ENCODE measurements at places on chromosomes 4 and X.
A peak's percentile ranks its signal among the peaks of the same experiment; 100 is the strongest.

DNA sequence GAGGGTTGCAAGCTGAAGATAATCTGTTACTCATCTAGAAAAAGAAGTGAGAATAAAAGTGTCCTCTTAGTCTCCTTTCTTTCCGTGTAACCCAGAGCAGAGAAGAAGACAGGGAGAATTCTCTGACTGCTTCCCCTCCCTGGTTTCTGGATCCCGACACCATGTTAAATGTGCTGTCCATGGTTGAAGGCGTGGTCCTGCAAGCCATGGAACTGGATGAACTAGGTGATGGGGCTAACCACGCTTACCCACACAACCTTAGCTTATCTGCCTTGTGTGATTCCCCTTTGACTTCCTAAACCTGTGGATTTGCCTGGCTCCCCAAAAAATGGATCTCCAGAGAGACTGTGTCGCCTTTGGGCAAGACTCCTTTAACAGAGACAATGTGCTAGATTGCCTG lies 907.6 kb downstream of the FSTL5 start:
- no peak for DNase-seq

DNA sequence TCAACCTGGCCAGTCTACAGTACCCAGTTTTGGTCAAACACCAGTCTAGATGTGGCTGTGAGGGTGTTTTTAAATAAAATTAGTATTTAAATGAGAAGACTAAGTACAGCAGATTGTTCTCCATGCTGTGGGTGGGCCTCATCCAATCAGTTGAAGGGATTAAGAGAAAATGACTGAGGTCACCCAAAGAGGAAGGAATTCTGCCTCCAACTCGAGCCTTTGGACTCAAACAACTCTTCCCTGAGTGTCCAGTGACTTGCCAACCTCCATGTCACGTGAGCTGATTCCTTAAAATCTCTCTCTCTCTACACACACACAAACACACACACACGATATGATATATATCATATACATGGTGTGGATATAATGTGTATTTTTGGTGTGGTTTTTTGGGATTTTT lies 10.0 kb downstream of the TREX2 start:
- no peak for DNase-seq

DNA sequence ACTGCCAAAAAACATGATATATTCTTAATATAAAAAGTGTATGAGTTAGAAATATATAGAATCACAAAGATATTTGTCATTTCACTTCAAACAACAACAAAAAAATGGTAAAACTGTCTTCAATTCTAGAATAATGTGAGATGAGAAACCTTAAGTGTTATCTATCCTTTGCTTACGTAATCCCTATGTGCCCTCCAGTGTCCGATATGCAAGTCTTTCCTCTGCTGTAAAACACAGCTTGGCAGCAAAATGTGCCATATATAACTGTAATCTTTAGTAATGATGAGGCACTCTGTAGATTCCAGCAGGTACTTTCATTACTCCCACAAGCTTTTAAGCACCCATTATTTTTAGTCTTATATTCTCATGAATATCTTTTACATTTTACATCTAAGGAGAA lies 555.1 kb upstream of the FRG1 start:
- DNase-seq, result no peak

GRCh38 chrX:132433001-132433400 lies 55.8 kb downstream of the MBNL3 start:
- no peak for DNase-seq

DNA sequence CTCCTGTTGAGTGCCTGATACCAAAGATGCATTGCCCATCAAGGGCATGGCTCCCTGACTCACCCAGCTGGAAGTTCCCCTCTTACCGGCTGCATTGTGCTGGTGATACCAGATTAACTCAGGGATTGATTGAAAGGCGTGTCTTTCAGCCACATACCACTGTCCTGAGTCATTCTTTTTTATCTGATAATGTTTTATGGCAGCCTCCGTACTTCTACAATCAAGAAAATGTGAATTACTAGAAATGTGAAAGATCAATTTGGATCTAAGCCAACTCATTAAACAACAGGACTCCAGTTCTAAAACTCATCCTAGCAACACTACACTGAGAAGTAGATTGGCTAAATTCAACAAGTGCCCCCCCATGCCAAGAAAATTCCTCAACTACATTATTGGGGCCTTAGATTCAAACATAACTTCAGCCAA lies 40.0 kb downstream of the TXK start:
- peak; percentile 43 for DNase-seq

DNA sequence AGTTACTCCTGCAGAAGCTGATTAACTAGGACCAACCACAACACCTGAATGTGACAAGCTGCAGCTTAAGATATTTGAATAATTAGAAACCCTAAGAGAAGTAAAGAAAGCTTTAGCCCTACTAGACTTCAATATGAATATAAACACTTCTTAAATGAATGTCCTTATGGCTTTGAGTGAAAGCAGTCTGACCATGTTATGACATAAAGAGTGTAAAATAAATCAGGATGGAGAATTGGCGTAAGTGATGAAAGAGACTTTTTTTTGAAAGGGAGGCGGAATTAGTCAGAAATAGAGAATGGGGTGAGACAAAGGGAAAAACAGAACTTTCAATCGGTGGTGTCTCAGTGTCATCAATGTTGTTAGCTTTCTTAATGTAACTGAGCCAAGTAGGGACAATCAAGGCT lies 117.2 kb upstream of the MAGEB16 start:
- DNase-seq, result no peak

DNA sequence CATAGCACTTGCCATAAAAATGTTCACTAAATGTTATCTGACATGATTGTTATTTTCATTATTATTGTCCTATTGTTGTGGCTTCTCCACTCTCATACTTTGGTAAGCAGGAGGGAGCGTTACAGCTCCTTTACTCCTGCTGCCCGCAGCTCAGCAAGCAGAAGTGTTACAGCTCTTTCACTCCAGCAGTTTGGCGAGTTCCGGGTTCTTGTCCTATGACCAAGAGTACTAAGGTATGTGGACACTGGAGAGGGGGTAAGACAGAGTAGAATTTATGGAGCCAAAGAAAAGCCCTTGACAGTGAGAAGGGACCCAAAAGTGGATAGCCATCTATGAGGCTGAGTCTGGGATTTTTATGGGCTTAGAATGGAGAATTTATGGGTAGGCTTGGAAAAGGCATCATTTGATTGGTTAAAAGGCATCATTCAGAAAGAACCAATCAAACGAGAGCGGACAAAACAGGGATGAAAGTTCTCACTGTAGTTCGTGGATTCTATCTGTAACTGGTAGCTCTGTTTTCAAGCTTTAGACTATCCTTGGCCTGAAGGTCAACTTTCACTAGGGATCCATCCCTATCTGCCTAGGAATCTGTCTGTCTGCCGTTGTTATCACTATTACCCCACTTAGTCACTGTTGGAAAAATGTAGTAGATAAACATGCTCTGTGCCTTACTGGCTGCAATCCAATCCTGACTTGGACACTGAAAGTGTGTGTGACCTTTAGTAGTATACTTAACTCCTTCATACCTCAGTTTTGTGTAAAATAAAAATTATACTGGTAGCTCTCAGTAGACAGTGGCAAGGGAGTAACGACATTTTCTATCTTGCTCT lies 545.6 kb upstream of the LCORL start:
- DNase-seq, result no peak

GRCh38 chr4:74548561-74548960 lies 103.6 kb downstream of the AREG start:
- DNase-seq, result no peak

DNA sequence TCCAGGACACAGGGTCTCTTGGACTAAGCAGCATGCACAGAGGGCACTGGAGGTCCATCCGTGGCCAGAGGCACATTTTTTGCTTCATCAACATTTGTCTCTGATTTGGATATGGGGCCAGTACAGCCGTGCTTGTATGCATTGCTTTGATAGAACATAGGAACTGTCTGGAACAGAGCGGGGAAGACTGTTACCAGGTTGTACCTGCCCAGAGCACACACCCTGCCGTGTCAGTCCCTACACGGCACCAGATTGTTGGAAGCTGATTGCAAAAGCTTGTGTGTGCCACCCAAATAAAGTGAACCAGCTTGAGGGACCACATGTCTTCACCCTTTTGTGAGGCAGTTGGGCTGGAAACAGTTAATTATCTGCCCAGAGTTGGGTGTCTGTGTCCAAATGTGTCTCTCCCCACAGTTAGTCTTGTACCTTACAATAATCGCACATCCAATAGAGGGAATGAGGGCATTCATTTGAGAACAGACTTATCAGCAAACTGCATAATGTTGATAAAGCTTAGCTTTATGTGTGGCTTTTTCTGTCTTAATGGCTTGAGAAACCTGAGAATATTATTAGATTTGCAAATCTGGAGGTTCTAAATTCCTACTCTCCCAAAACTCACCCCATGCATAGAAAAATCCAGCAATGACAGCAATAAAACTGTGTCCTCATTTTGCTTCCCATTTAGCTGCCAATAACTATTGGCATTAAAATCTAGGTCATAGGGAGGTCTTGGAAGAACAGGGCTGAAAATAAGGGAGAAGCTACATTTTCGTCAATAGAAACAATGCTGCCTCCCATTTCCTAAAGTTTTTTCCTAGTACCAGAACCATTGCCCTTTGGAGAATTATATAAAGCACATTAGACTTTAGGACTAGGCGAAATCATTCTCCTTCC lies 21.2 kb downstream of the KLF3 start:
- no peak for DNase-seq

DNA sequence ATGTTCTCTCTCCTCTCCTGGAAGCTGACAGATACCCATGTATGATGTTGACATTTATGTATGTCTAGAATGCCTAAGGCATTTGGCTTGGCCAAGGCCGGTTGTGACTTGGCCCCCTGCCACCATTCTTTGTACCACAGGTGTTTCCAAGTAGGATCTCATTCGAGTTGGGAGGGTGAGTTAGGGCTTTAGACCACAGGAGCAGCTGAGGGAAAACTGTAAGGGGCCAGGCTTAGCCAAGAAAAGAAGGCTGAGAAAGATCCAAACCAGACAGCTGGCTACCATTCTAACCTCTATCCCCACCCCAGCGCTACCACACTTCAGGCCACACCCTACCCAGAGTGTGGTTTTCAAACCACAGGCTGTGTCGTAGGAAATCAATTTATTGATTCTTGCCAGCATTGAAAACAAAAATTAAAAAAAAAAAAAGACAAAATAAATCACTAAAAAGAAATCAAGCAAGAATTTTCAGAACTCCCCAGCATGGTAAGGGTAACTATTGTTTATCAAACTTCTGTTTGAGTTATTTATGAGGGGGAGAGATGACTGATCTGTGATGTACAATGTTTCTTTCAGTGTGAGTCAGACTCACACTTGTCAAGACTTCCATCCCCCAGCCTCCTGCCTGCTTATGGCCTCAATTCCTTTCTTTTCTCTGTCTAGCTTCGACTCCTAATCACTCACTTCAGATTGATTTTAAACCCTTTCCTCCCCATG lies 9.9 kb downstream of the TMSB4X start:
- peak; percentile 48 for DNase-seq

DNA sequence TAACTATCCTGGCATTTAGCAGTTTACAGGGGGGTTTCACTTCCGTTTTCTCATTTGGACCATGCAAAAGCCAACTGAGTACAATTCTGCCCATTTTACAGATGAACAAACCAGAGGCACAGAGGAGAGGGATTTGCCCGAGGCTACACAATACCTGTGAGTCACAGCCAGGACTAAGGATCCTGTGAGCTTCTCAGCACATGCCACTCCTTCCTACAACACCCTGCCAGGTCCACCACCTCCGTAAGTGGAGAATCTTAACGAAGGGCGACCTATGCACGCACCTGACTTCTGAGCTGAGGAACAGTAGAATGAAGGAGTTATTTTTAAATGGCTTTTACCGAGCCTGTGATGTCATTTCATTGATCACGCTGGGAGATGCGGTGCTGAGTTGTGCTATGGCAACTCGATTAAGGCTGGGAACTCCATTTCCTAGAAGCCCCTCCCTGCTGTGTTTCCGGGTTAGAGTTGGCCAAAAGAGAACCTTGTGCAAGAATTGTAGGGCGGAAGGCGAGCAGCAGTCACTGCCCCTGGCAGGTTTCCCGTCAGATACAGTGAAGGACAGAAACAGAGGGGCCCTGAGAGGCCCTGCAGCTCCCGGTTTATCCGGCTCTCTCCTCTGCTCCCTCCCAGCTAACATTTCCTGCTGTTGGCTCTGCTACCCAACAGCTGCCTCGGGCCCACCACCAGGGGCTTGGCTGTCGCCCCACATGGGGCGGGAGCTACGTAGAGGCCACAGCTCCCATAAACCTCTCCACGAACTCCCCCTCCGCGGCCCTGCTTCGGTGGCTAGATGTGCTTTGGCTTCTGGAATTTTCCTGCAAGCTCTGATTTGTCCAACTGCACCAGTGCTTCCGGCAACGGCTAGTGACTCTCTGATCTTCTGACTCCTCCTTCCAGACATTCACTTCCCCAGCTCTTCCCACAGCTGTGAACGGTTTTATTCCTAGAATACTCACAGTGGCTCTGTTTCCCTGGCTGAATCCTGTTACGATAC lies 75.1 kb upstream of the USP9X start:
- DNase-seq, result peak; percentile 22

GRCh38 chr4:185113340-185113739 lies 29.7 kb upstream of the SLC25A4 start:
- DNase-seq, result no peak

DNA sequence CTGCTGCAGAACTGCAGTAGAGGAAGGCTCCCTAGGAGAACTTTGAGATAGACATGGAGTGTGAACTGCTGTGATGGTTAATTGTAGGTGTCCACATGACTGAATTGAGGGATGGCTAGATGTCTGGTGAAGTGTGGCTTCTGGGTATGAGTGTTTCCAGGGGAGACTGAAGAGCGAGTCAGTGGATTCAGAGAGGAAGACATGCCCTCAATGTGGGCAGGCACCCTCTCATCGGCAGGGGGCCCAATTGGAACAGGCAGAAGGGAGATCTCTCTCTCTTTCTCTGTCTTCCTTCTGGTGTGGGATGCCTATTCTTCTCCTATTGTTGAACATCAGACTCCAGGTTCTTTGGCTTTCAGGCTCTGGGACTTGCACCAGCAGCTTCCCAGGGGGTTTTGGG lies 304.7 kb upstream of the GATB start:
- no peak for DNase-seq

GRCh38 chr4:177696438-177696966 lies 254.3 kb upstream of the AGA start:
- no peak for DNase-seq

DNA sequence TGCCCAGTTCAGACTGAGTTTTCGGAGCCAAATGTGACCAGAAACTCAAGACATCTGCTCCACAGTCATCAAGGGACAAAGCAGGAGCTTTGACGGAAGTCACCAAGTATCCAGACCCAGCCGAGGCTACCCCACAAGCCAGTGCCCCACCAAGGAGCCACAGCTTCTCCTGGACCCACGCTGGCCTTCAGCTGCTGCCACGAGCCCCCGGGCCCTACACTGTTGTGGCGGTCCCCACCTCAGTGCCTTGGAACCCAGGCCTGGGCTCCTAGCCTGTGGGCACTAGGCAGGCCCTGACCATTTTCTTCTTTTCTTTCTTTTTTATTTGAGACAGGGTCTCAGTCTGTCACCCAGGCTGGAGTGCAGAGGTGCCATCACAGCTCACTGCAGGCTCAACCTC lies 82.1 kb upstream of the NKX1-1 start:
- no peak for DNase-seq
